Neuronal stem cell (in vitro differentiated cells): ENCODE measurements at places on chromosomes 16 and 17.

DNA sequence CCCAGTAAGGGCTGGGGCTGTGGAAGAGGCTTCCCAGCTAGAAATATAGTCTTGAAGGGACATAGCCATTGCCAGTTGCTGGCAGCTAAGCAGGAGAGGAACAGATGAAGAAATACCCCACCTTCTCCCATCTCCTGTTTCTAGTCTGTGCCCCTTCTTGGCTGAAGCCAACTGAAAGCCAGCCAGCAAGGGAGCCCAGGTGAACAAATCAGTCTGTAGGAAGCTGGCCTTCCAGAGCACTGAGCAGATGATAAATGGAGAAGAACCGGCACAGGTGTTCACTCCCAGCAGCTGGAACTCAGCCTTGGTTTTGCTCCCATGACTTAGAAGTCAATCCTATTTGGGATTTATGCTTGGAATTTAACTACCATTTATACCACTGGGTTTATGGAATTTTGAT, 69.2 kb upstream of the DHX40 start:
- no peak for DNase-seq

- DNase-seq = no peak
These were observed 189.7 kb upstream of the SDK2 start for GRCh38 chr17:73833775-73834488.

DNA sequence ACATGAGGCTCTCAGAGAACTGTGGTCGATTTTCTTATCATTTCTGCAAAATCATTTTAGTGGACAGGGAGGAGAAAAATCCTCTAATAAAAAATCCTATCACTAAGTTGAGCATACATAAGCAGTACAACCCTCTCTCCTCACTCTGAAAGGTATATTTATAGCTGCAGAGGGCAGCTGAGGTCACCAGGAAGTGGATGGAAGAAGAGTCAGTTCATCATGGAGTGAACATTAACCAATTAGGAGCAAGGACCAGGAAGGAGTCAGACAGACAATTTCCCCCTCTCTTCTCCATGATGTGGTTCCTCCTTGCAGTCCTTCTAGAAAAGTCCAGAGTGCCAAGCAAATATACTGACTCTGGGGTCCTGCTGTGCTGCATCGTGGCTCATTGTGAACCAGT, 253.7 kb downstream of the TOX3 start:
- no peak for DNase-seq

DNA sequence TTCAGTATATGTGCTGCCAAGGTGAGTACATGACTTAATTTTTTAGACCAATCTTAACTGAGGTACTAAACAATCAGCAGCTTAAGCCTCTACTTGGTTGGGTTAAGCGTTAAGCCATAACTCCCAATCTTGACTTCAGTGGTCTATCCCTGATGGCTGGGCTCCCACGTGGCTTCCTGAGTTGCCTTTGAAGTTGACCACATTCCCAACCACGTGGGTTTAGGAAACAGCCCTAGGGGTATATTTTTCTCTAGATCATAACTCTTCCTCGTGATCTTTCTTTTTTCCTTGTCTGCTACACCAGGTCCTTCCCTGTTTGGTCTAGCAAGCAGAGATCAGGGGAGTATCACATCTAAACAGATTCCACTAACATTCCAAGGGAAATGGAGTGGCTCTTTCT, 20.1 kb upstream of the PIRT start:
- no peak for DNase-seq

DNA sequence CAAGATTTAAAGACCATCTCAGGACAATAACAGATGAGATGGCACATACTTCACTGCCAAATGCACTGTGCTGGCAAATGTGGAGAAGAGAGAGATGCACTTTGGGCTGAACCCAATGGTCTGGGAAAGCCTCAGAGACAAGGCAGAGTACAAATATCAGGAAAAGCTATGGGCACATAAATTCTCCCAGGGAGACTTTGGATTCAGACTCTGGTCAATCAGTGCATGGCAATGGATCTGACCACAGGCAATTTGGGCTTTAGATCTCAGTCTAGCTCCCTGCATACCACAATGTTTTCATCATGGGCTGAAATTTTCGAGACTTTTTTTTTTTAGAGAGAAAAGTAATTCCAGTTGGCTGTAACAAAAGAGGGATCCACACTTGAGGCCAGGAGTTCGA, 20.0 kb upstream of the XPO6 start:
- no peak for DNase-seq

DNA sequence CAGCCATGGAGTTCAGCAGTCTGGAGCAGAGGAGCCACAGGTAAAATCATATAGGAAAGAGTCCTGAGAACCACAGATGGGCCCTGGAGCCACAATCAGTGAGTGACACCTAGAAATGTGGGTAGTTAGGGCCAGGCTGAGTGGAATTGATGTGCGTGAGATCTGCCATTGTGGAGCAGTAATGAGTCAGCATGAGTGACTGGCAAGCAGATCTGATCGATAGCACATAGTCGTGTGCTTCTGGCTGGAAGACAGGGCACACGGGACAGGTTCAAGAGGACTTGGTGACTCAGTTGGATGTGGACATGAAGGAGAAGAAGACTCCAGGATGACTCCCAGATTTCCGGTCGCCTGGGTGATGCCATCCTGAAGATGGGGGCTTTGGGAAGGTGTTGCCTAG, 12.3 kb downstream of the ADORA2B start:
- no peak for DNase-seq

GRCh38 chr16:14069818-14070217, 1.3 kb upstream of the MRTFB start:
- DNase-seq = no peak

GRCh38 chr17:28875848-28876550, 21.2 kb downstream of the ERAL1 start:
- no peak for DNase-seq

GRCh38 chr16:70681382-70682238, 4.2 kb downstream of the MTSS2 start:
- no peak for DNase-seq
